DMS153 (cell line): ENCODE measurements at places on chromosomes 12 and 14.

DNA sequence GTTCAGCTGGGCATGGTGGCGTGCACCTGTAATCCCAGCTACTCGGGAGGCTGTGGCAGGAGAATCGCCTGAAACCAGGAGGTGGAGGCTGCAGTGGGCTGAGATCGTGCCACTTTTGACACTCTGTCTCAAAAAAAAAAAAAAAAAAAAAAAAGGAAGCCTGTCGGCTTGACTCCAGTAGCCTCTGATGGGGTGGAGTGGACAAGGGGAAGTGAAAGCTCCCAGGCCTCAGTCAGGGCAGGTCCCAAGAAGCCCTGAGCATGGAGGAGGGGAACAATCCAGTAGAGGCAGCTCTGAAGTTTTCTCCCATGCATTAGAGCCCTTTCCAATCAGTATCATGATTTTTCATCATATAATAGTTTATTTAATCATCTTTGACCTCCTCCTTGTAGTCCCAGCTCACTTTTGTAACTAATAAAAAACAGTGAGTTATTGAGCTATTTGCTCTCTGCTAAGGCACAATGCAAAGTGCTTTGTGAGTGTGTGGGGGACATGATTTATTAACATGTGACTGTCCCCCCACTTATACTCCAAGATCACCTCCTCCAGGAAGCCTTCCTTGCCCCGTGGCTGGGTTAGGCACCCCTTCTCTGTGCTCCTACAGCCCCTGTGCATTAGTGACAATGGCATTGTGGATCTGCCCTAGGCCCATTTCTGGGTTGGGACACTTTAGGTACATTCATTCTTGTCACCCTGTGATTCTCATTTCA is 4.7 kb upstream of the SSH1 start:
- no peak for DNase-seq

- peak; percentile 71 for DNase-seq
These were observed 88.3 kb downstream of the OTOGL start for GRCh38 chr12:80187660-80188090.

DNA sequence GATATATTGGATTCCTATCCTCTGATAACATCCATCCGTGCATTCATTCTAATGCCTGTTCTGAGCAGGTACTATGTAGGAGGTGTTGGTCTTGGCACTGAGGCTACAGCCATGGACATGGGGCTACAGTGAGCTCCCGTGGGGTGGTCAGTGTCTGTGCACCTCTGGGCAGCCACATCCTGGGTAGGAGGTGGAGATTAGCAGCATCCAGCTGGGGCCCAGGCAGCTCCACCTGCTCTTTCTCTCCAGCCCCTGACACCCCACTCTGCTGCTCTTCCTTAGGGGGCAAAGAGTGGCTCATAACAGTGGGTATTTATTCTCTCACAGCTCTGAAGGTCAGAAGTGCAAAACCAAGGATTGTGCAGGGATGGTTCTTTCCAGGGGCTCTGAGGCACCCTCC is 292.0 kb upstream of the SFSWAP start:
- no peak for DNase-seq

GRCh38 chr14:61559641-61560201 is 135.6 kb upstream of the HIF1A start:
- DNase-seq: no peak

GRCh38 chr14:24083462-24083861 is 10.6 kb upstream of the PCK2 start:
- DNase-seq: no peak

DNA sequence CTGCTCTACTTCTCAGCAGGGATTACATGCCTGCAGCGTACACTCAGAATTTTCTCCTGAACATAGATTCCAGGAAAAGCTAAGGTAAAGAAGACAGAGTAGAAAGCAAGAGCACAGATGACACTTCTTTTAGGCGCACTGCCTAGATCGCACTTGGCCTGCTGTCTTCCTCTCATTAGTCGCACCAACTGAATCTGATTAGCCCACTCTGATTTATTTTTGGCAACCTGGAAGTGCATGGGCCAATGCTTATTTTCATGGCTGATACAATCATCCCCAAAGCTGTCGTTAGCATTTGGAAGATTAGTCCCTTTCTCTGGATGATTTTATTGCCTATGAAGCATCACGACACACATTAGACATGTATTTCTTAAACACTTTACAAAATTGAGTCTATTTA is 152.5 kb downstream of the PTPRO start:
- no peak for DNase-seq

GRCh38 chr14:69879175-69880043 is at the start of gene SMOC1:
SMOC1 (plus strand) TSS chr14:69879416; CDS start chr14:69879679, 263 bp downstream.
- peak; percentile 82 for DNase-seq

- DNase-seq: no peak
These were observed 24.2 kb downstream of the SYNJ2BP start for GRCh38 chr14:70392676-70393075.

DNA sequence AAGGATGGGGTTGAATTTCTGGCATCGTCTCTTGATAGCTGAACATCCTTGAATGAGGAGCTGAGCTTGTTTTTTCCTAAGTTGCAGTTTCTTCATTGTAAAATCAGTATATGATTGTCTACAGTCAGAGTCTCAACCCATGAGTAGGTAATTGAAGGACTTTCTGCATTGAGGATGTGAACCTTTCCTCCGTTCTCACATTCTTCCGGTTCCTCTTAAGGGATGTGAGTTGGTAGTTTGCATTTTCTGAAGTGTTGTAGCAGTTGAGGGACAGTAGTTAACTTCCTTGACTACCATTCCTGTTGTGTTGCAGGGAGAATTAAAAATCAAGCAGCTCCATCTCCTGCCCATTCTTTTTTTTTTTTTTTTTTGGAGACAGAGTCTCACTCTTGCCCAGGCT is 19.1 kb downstream of the TPCN1 start:
- no peak for DNase-seq

DNA sequence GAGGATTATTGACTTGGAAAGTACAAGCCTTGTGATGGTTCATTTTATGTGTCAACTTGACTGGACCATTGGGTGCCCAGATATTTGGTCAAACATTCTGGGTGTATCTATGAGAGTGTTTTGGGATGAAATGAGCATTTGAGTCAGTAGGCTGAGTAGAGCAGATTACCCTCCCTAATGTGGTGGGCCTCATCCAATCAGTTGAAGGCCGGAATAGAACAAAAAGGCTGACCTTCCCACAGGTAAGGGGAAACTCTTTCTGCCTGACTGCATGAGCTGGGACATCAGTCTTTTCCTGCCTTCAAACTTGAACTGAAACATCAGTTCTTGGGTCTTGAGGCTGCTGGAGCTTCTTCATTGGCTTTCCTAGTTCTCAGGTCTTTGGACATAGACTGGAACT is 98.1 kb downstream of the ANO2 start:
- no peak for DNase-seq
